NCI-H526 treated with DMSO at 0.1 percent for 48 hours (cell line): ENCODE measurements at places on chromosomes 5 and 9.

- no peak for DNase-seq
These were observed 48.2 kb downstream of the EQTN start for GRCh38 chr9:27248702-27249101.

- no peak for DNase-seq
These were observed 230.3 kb downstream of the AUH start for GRCh38 chr9:91131433-91131839.

DNA sequence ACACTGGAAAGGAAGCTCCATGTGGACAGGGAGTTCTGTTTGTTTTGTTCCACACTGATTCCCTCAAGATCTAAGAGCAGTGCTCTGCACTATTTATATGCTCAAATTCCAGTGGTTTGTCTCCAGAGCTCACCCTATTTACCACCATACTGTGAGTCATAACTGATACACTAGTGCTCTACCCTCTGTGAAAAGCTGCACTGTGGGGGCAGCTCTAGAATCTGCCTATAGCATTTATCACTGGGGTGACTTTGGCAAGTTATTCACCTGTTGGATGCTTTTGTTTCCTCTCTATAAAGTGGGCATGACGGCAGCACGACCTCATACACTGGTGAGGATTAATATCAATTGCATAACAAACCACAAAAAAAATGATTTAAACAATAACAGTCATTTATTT, 307.8 kb downstream of the NR2F1-AS1 start:
- DNase-seq, result no peak

- DNase-seq, result no peak
These were observed 177.9 kb downstream of the XRCC4 start for GRCh38 chr5:83255268-83255667.

DNA sequence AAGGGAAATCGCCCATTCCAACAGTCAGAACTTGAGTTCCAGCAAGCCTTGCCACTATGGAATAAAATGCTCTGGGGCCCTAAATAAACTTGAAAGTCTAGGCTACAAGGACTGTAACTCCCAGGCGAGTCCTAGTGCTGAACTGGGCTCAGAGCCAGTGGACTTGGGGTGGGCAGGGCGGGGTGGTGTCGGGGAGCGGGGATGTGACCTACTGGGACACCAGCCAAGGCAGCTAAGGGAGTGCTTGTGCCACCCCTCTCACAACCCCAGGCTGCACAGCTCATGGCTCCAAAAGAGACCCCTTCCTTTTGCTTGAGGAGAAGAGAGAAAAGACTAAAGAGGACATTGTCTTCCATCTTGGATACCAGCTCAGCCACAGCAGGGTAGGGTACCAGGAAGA, 61.5 kb downstream of the MEIKIN start:
- no peak for DNase-seq
